ENCODE measurements at places on chromosomes 2 and 18. TPM values are rescaled to one million over a fixed set of nuclear protein-coding genes. Genes with fewer than 3 reads are reported as not detected.

PFN4 gene
- total RNA-seq, result not detected

HOXD4 gene
- not detected for total RNA-seq

ZNF521 gene
- total RNA-seq, result not detected

SLC5A7 gene
- total RNA-seq, result not detected

C2orf72 gene
- not detected for total RNA-seq

SCYGR4 gene
- not detected for total RNA-seq

NDC80 gene
- total RNA-seq, result 3.0 TPM

PXDN gene
- not detected for total RNA-seq

AFF3 gene
- total RNA-seq, result 24.1 TPM

AKAIN1 gene
- total RNA-seq, result not detected

AMER3 gene
- total RNA-seq, result not detected

TMEFF2 gene
- not detected for total RNA-seq

MOGAT1 gene
- not detected for total RNA-seq

TYMS gene
- 0.85 TPM for total RNA-seq

BMP10 gene
- total RNA-seq, result not detected

NT5C1B gene
- not detected for total RNA-seq

MYO5B gene
- not detected for total RNA-seq

TCF7L1 gene
- total RNA-seq, result 0.16 TPM

LYPD1 gene
- not detected for total RNA-seq

SCN1A gene
- total RNA-seq, result not detected

RTKN gene
- total RNA-seq, result 0.81 TPM

NCK2 gene
- total RNA-seq, result 75.3 TPM

ATP8B1 gene
- total RNA-seq, result not detected
